Right forelimb (tissue), 1 donor: ENCODE measurements at places on chromosomes 6 and 20.

DNA sequence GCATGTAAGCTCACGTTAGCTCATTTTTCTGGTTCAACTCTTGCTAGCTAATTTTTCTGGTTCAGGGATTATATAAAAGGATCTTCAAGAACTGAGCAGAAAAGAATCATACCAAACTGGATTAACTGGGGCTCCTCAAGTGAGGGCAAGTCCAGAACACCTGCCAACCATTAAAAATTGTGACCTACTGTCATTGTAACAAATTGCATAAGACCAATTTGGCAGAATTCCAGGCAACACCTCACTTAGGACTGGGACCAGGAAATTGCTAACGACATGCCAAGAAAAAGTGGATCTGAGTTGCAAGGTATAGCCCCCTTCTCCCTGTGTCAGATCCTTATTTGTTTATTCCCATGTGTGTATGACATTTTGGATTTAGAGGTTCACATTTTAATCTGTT lies 216.6 kb downstream of the HIVEP2 start:
- no peak for DNase-seq

GRCh38 chr6:25649611-25650010 lies 2.4 kb upstream of the SCGN start:
- no peak for DNase-seq

- no peak for DNase-seq
Measured at GRCh38 chr6:54891536-54891935, 45.0 kb downstream of the FAM83B start.

- DNase-seq, result no peak
Measured at GRCh38 chr6:11755725-11756124, 22.9 kb downstream of the ADTRP start.

- DNase-seq, result no peak
Measured at GRCh38 chr6:44606976-44607375, 219.5 kb downstream of the CDC5L start.

DNA sequence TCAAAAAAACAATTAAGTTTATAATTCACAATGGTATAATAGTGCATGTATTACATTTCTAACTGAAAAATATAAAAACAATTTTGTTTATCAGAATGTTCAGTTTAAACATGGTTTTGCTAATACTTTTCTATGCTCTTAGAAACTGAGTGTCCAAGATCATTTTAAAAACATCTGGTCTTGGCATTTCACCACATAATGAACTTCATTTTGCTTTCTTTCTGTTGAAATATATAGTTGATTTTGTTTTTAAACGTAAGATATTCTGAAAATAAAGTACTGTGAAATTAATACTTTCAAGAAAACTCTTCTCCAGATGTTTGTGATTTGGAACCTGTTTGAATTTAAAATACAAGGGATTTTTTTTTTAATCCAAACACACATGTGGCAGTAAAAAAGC lies 264.4 kb downstream of the COL12A1 start:
- no peak for DNase-seq

GRCh38 chr6:20137240-20137639 lies 75.0 kb downstream of the MBOAT1 start:
- DNase-seq, result no peak

- DNase-seq, result no peak
Measured at GRCh38 chr6:113370508-113371502, 486.3 kb upstream of the MARCKS start.

DNA sequence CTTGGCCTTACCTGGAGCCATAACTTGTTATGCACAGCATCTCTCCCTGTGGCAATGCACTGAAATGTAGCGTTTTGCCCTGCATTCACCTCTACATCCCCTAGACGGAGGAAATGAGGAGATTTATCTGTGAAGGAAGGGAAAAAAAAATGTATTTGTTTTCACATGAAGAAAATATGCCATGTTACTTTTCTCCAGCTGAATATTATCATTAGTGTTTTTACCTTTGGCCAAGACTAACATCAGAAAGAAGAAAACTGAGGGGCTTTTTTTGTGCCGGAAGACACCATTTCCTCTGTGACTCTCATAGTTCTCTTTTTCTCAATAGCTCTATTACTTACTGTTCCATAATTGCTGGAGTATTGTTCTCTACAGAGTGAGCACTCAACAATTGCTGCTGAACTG lies 280.4 kb downstream of the PTPRK start:
- DNase-seq, result no peak

DNA sequence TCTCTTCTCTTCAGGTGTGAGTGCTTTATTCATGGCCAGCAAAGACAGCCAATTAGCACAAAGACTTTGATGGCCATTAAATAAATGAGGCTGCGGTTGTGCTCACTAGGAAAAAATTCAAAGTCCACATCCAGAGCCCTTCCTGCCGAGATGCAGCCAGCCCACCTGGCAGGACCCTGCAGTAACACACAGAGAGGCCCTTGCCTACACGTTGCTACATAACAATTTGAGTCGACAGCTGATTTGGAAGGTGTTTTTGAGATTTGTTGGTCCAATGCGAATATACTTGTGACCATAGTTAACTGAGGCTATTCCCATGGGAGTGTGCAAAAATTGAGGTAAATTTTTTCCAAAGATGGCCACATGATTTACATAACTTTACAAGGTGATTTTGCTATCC lies 605.4 kb upstream of the HTR1E start:
- DNase-seq, result no peak

DNA sequence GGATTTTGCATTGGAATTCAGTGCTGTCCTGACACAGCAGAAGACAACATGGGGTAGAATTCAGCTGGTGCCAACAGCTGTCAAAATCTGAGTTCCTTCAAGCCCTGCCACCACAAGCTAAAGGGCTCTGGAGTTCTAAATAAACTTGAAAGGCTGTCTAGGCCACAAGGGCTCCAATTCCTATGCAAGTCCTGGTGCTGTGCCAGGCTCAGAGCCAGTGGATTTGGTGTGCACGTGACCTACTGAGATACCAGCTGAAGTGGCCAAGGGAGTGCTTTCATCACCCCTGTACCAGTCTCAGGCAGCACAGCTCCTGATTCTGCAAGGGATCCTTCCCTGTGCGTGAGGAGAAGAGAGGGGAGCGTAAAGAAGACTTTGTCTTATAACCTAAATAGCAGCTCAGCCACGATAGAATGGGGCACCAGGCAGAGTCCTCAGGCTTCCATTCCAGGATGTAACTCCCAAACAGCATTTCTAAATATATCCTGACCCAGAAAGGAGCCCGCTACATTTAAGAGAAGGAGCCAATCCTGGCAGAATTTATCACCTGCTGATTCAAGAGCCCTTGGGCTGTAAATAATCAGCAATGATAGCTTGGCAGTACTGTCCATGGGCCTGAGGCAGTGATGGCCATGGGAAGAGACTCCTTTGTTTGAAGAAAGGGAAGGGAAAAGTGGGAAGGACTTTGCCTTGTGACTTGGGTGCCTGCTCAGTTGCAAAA lies 881.2 kb upstream of the EPHA7 start:
- no peak for DNase-seq

DNA sequence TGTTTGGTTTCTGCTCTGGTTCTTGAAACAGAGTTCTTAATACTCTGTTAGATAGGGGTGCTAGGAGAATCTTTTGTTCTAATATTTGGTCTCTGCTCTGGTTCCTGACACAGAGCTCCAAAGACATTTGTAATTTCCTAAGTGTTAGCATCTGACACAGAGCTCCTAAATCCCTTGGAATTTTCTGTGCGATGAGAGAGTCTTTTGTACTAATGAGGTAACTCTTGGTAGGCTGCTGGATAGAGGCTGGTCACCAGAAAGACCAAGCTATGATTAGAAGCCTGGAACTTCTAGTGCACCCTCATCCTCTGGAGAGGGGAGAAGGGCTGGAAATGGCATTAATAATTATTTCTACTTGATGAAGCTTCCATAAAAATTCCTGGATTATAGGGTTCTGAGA lies 7.7 kb upstream of the CD109 start:
- no peak for DNase-seq

- DNase-seq, result no peak
Measured at GRCh38 chr6:144753023-144753705, 468.0 kb downstream of the UTRN start.

DNA sequence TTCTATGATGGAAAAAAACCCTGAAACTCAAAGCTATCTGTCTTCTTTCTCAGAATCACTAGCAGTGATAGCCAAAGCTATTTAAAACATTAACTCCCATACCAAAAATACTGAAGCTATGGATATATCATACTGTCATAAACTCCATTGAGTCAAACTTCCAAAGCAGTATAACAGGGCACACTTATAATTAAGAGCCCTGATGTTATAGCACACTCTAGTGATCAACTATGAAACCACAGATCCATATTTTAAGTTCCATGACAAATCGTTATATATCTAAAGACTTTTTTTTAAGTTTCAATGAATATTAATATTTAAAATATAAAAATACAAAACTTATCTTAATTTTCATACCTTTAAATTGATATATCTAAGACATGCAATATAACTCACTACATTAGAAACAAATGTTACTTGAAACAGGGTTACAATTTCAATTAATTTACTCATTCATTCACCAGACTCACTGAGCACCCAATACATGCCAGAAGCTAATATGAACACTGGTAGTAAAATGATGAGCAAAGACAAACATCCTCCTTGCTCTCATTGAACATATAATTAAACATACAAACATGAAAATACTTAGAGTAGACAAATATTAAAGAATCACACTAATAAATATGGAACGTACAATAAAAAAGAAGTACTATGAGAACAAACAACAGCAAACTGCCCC lies 69.3 kb downstream of the IBTK start:
- no peak for DNase-seq

DNA sequence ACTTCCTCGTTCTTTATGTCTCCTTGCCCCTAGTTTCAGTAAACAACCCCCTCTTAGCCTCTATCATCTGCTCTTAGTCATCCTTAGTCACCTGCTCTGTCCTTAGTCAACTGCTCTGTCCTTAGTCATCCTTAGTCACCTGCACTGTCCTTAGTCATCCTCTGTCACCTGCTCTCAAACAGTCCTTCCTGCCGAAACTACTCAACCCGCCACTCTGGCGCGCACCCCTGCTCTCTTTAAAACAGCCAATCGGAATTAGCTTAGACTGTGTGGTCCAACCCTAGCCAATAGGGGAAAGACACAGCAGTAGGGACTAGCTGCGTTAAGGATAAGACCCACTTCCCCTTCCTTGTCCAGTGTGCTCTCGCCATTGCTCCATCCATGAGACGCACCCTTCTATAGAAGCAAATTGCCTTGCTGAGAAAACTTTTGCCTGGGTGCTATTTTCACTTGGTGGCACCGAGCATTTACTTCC lies 73.9 kb downstream of the BACH2 start:
- no peak for DNase-seq

DNA sequence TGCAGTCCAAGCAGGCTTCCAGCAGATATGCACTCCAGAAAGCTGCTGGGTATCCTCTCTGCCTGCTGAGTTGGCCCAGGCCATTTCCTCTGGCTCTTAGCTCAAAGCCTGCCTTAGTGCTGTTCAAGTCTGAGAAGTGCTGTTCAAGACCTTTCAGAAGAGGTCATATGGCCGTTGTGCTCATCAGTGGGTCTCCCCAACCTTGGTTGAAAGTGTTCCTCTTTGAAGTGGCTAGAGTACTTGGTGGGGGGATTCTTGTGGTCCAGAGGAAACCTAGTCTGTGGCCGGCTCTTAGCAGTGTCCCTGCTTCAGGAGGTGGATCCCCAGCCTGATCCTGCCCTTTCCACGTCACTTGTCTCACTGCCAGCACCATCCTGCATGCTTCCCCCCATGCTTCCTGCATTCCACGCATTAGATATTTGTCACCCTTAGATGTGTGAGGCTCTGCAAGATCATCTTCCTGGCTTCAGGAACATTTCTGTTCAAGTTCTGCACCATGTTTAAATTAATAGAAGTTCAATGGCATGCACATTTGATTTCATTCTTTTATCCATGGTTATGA lies 105.0 kb downstream of the FIG4 start:
- no peak for DNase-seq

DNA sequence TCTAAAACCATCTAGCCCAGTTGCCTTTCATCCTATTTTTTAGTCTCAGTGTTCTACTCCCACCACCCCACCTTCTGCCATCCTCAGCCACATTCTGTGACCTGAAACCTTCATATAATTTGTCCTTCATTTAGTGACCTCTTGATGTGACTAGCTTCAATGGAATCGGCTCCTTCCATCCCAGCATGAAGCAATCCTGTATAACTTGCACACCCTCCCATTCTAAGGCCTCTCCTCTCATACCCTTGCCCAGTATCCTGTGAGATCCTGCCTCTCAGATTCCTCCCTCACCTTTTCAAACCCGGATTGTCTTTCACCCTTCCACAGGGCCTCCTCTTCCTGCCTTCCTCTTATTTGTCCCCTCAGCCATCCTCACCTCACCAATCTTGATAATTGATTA lies 3.1 kb downstream of the ZNF76 start:
- no peak for DNase-seq

DNA sequence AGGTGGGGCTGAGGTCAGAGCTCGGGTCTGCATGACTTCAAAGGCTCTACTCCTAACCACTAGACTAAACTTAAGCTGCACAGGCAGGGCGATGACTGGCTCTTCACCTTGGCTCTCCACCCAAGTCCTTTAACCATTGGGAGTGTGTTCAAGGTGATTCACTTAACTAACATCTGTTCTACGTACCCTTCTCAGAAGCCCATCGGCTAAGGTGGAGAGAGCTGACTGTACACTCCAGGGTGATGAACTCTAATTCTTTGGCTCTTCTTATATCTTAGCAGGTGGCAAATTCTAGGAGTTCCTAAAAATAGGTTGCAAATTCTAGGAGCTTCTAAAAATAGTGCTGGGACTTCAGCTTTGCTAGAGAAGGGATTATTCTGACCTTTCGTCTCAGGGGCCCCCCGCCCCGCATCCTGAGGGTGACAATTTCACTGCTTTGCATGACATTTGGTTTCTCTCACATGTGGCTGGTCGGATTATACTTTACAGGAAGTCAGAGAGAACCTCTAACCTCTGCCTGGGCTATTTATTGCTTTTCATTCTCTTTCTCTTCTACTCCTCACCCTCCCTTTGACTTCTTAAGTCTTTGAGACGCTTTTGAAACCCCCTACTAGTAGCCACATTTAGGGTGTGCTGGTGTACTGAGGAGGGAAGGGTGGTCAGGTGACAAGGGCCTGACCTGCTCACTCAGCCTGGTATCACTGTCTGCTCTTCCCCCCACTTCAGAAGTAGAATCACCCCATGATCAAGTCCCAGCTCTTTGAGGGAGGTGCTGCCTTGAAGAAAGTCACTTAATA lies 55.5 kb downstream of the PRDM1 start:
- DNase-seq, result no peak

- DNase-seq, result no peak
Measured at GRCh38 chr6:79425589-79426311, 111.5 kb downstream of the LCA5 start.

DNA sequence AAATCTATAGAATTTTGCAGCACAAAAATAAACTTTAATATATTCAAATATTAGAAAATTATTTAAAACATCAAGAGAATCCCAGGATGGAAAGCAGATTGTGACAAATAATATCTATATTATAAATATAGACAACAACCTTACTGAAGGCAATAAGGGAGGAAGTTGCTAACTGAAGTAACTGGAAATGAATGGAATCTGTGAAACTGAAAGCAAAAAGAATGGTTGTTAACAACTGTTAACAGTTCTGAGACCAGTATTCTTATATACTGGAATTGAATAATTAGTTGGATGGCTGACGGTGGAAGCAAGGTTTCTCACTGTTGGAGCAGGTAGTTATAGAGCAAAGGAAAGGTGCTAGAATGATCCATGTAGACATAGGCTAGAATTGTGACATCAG lies 220.4 kb downstream of the PLCB1 start:
- no peak for DNase-seq
